HTR-8/SVneo (cell line): ENCODE measurements at places on chromosomes 5 and 9.

- DNase-seq = no peak
Measured at GRCh38 chr9:87443006-87443405, 54.7 kb upstream of the DAPK1 start.

- no peak for DNase-seq
Measured at GRCh38 chr5:149610589-149611255, 29.4 kb downstream of the ARHGEF37 start.

DNA sequence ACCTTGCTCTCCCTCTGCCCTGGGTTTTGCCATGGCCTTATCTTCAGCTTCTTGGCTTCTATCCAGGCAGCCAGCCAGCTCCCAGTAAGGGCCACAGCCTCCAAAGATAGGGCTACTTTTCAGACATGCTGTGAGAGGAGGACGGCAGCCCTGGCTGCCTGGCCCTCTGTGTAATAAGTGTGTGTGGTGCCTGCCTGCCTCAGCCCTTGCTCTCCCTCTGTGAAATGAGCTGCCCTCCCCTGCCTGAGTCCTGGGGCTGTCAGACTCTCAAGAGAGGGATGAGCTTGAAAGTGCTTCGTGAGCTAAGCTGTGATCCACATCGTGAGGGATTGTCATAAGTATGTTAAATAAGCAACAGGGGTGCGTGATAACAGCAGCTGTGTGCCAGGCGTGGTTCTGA is 8.1 kb downstream of the NDST1 start:
- DNase-seq = no peak

GRCh38 chr5:179330186-179330900 is 14.9 kb downstream of the ADAMTS2 start:
- DNase-seq = no peak

DNA sequence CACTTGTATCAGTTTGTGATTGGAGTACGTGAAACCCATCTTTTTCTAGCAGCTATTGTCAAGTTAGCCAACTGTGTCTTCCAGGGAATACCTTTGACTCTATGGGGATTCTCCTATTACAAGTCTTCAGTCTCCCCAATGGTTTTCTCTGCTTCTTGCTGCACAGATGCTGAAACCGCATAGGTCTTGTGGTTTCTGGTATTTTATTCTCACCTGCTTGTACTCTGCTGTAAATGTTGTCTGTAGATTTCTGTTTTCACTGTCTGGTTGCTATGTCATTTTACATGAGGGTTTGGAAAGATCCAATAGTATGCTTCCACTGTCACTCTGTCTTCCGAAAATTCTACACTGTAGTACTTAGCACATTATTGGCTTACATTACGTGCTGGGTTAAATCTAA is 1196.9 kb upstream of the C9orf72 start:
- DNase-seq = no peak
